ENCODE measurements at places on chromosomes 4 and X.
A peak's percentile ranks its signal among the peaks of the same experiment; 100 is the strongest.

DNA sequence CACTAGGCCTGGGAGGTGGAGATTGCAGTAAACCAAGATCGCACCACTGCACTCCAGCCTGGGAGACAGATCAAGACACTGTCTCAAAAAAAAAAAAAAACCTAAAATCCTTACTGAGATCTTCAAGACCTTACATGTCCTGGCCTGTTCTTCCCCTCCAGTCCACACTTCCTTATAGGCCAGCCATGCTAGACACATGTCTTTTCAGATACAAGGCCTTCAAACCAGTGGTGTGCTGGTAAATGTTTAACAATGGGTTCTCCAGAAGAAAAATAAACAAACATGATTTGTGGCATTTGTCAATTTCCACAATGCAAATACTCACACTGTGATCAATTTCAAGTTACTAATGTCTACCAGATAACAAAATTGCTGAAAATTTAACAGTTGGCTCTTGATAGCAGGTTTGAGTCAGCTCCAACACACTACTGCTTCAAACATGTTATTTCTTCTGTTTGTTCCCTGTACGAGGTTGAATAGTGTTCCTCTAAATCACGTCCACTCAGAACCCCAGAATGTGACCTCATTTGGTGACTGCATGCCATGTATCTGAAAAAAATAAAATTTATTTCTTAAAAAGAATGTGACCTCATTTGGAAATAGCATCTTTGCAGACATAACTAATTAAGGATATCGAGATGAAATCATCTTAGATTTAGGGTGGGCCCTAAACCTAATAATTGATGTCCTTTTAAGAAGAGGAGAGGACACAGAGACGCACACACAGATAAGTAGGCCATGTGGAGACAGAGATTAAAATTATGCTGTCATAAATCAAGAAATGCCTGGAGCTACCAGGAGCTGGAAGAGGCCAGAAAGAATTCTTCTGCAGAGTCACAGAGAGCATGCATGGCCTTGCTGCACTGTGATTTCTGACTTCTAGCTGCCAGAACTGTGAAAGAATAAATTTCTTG, 144.4 kb downstream of the ZNF674 start:
- no peak for DNase-seq

DNA sequence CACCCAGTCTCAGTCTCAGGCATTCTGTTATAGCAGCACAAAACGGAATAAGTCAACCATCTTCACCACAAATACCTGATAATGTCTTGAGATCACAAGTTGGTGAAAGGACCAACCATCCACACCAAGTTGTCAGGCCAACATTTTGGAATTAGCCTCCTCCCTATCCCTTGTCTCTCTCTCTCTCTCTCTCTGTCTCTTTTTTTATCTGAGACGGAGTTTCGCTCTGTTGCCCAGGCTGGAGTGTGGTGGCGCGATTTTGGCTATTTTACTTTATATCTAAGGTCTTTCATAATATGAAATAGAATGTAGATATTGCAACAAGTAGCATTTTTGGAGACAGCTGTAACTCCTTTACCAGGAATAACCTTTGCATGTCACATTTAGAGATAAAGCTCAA, 15.7 kb downstream of the ADH1A start:
- no peak for DNase-seq

DNA sequence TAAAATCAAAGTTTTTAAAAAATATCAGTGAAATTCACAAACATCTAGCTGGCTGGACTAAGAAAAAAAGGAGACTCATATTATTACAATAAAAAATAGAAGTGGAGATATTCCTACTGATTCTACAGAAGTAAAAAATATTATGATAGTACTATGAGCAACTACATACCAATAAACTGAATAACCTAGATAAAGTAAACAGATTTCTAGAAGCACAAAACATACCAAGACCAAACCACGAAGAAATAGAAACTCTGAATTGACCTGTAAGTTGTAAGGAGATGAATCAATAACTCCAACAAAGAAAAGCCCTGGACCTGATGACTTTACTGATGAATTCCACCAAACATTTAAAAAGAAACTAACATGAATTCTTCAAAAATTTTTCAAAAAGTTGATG, 867.3 kb downstream of the PCDH18 start:
- DNase-seq = no peak

- DNase-seq = no peak
Observed at GRCh38 chr4:76526585-76526990, 91.6 kb downstream of the SHROOM3 start.

DNA sequence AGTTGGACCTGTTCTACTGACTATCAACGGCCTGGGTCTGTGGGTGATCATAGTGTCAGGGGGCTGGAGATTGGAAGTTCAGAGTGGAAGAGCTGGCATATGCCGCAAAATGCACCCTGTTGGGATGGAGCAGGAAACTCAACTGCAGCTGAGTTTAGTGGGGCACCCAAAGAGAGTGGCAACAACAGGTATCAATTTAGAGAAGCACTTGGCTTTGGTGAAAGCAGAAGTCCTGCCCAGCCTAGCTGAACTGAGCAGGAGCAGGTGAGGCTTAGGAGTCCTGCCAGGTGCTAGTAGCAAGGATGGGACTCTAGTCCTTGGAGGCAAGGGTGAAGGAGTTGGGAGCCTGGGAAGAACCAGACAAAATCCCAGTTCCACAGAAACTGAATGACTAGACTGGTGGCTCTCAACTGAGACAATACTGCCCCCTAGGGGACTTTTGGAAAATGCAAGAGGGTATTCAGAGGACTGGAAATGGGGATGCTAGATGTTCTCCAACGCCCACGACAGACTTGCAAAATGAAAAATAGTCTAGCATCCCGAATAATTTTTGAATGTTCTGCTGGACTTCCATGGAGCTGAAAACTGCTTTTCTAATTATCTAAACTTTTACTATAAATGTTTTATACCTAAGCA, 49.4 kb downstream of the RTL9 start:
- no peak for DNase-seq

GRCh38 chr4:87375719-87376291, 15.2 kb downstream of the HSD17B11 start:
- DNase-seq = no peak

GRCh38 chr4:181659202-181659601, 584.0 kb upstream of the TENM3 start:
- no peak for DNase-seq

DNA sequence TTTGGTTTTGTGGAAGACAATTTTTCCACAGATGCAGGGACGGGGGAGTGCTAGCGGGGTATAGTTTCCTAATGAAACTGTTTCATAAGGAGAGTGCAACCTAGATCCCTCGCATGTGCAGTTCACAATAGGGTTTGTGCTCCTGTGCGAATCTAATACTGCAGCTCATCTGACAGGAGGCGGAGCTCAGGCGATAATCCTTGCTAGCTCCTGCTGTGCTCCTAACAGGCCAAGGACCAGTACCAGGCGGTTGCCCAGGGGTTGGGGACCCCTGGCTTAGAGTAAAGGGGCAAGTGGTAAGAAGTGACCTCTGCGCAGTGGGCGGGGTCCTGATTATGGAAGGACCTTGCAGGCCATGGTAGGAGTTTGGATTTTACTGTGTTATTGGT, 3.8 kb downstream of the SCML1 start:
- DNase-seq = no peak

DNA sequence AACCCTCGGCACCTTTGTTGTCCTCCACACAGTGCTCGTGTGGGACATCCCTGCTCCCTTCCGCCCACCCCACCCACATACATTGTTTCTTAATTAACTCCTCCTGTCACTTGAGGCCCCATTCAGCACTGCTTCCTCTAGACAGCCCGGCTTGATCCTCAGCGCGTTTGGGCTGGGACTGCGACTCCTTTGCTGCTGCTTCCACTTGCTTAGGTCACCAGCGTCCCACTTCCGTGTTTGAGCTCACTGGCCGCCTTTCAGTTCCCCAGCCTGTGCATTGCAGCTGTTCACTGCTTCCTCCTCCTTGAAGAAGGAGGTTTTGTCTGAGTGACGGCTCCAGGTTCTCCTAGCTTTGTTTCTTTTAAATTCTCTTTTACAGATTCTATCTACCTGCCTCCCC, 16.1 kb downstream of the RNF4 start:
- peak; percentile 31 for DNase-seq

GRCh38 chr4:138981930-138982390, 33.6 kb upstream of the NOCT start:
- no peak for DNase-seq

DNA sequence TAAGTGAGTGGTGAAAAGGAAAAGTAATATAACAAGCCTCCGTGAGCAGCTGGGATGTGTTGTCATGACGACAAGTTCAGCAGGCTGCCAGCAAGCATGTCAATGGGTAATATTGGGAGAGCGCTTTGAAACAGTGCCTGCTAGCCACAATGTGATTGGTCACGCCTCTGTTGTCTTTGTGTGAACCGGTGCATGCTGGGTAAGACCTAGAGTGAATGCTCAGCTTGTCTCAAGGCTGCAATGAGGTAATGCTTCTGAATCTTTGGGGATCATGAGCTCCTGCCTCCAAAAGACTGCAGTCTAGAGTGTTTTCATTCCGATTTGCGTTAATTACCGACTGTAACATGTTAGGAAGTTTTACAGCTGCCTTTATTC, 54.9 kb downstream of the STOX2 start:
- no peak for DNase-seq

- no peak for DNase-seq
Observed at GRCh38 chr4:168139336-168139735, 47.0 kb downstream of the ANXA10 start.

- DNase-seq = no peak
Observed at GRCh38 chr4:81469781-81470455, 1.8 kb downstream of the RASGEF1B start.

- no peak for DNase-seq
Observed at GRCh38 chrX:13357925-13358324, 38.1 kb upstream of the ATXN3L start.

GRCh38 chr4:156476359-156476758, 495.2 kb downstream of the PDGFC start:
- no peak for DNase-seq

DNA sequence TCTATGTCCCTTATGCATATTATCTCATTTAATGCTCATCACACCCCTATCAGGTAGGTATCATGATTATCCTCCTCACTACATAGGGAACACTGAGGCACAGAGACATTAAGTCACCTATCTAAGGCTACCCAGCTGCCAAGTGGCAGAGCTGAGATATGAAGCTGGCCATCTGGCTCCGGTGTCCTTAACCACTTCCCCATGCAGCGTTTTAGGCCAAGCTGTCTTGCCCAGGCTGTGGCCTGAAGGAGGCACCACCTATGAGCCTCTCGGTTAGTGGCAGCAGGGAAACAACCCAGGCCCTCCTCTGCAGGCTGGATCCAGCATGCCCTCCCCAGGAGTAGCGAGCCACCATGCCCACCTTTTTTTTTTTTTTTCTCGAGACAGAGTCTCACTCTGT, 16.3 kb downstream of the PJA1 start:
- DNase-seq = no peak

DNA sequence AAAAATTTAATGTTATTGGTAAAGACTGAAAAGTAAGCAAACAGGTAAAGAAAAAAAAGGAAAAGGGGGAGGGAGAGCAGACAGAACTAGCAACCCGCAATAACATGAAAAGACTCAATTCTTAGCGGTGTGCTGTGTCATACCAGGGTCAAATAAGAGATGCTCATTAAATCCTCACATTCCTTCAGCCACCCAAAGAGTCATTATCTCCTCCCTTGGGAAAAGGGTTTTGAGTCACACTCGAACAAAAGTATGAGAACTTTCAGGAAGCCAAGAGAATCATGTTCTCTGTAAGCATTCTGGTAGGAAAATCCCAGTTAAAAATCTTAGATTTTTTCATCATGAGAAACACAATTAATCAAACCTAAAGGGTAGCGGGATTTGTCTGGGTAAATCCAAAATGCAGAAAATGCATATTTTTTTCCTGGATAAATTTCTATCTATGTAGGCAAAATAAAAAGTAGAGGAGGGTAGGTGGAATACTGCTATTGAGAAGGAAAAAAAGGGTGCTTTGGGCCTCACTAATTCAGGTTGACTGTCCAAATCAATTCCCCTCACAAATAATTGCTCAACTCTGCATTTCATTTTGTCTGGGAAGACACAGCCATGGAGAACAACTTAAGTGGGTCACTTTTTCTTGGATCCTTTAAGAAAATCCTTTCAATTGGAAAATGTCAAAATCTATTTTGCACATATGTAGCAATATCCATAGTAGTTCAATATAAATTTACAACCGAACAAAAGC, 23.2 kb downstream of the TNIP3 start:
- no peak for DNase-seq

GRCh38 chr4:41454423-41454822, 83.5 kb upstream of the LIMCH1 start:
- no peak for DNase-seq

DNA sequence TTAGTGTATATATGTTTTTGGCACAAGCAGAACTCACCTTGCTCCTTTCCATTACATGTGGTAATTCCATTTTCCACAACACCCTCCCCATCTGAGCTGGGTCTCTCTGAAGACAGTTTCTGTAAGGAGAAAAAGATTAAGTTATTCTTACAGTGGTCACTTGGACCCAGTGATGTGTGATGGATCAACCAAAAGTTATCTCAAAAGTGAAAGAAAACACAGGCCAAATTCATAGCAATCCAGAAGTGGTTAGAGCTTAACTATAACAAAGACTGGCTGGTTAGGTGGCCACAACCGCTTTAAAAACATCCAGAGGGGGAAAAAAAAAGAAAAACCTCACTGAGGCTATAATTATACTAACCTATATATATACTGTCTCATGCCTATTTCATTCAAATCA, 123.7 kb downstream of the AFAP1 start:
- no peak for DNase-seq

DNA sequence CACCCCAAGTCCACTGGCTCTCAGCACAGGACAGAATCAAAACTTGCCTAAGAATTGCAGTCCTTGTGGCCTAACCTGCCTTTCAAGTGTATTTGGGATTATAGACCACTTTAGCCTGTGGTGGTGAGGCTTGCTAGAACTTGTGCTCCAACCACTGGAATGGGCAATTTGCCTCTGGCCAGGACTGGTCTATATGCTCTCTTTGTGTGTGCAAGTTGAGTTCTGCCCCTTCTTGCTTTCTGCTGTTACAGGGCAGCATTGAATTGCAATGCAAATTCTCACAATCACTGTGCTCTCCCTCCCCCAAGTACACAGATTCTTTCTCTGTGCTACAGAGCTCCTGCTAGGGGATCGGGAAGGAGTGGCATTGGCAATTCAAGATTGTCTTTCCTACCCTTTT, 233.6 kb upstream of the DIPK2B start:
- DNase-seq = no peak

- DNase-seq = no peak
Observed at GRCh38 chr4:88971536-88971935, 85.4 kb downstream of the FAM13A start.

DNA sequence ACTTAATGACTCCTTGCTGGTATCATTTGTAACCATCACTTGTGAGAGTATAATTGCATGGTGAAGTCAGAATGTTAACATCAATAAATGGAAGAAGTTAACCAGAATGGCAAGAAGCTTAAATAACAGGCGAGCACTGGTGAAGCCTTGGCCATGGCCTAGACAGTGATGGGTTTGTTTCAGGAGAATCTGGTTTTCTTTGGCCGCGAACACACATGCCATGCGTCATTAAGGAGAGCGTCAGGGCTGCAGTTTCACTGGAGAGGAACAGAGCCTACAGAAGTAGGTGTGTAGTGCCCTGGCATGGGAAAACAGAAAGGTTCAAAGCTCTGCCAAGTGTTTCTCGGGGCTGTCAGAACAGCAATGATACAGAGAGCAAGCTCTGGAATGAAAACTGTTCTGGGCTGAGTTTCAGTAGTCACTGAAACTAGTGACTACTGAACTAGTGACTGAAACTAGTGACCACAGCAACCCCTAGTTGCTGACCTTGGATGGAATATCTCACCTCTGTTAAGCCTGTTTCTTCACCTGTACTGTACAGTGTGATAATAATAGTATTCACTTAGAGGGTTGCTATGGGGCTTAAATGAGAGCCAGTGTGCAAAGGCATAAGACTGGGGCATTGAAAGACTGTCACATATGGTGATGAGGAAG, 93.8 kb downstream of the C4orf51 start:
- DNase-seq = no peak

- DNase-seq = no peak
Observed at GRCh38 chr4:6956434-6957147, 47.0 kb downstream of the TBC1D14 start.

Measured in activated T-cell treated with anti-CD3 and anti-CD28 coated beads for 48 hours (primary cell).